T follicular helper cell (primary cell): ENCODE measurements at places on chromosomes 12 and 14.
A peak's percentile ranks its signal among the peaks of the same experiment; 100 is the strongest.

DNA sequence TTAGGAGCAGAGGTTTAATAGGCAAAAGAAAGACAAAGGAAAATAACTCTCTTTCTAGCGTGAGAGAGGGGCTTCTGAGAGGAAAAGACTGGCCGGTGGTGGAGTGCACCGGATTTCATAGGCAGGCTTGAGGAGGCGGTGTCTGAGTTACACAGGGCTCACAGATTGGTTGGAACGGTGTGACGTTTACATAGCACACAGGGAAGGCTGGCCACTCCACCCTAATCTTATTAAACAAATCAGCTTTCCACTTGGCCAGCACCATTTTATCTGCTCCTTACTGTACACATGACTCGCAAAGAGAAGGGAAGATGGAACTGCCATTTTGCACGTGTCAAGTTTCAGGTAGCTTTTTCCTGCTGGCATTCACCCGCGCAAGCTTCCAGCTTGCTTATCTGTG, 587.7 kb downstream of the RPL10L start:
- no peak for DNase-seq

DNA sequence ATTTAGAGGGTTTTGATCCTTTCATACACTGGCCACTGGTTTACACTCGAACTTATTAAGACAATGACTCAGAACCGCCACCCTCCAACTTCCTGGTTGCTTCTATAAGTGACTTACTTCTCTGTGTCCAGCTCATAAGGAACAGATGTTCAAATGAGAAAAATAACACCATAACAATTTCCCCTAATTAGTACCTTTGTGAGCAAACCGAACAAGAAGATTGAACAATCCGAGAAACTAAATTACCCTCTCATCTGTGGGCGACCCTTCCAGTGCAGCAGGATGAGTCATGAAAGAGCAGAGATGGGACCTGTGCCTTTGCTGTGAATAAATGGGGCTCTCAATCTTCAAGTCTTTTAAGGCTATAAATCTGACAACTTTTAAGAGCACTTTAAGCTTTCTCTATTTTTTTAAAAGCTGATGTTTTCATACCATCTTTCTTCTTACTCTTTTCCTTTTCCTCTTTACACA, 146.8 kb upstream of the RASSF8 start:
- no peak for DNase-seq

GRCh38 chr12:32419520-32419960, 20.2 kb downstream of the FGD4 start:
- DNase-seq: no peak

DNA sequence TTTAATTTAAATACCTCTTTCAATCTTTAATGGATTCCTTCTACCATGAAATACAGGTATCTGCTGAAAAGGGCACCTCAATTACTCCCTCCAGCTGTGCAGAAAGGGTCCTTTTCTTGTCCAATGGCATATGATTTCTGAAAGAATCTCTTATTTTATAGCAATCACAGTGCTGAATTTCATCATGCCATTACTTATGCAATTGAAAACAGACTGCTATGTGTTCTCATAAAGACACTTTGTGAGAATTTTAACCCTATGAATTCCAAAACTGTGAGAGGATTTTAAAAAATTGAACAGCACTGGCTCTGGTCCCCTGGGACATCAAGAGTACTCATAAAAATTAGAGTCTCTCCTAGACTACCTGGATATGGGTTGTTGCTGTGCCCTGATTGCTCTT, 45.9 kb upstream of the CNOT2 start:
- no peak for DNase-seq

DNA sequence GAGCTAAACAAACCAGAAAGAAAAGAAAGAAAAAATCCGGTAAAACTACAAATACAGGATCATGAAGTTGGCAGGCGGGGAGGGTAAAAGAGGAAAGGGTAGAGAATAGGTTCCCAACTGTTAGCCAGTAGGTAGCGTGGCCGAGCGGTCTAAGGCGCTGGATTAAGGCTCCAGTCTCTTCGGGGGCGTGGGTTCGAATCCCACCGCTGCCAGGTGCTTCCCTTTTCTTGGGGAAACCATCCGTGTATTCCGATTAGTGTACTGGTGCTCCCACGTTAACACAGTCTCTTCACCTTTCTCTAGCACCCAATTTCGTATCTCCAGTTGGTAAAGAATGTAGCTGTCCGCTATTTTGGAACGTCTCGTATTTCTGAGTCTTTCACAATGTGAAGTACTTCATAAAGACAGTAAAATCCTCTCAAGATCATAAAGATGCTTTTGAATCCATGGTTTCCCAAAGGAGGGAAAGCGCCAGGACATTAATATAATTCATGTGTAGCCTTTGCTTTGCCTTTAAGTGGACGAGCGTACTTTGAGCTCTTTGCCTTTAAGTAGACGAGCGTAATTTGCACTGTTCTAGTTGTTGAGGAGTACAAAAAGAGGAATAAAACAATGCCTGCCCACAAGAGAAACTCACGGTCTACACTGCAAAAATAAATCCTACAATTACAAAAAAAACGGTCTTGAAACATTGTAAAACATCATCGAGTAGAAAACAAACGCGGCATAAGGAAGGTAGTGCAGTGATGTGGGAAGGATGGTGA, 19.0 kb upstream of the RNASE12 start:
- peak; percentile 56 for DNase-seq

DNA sequence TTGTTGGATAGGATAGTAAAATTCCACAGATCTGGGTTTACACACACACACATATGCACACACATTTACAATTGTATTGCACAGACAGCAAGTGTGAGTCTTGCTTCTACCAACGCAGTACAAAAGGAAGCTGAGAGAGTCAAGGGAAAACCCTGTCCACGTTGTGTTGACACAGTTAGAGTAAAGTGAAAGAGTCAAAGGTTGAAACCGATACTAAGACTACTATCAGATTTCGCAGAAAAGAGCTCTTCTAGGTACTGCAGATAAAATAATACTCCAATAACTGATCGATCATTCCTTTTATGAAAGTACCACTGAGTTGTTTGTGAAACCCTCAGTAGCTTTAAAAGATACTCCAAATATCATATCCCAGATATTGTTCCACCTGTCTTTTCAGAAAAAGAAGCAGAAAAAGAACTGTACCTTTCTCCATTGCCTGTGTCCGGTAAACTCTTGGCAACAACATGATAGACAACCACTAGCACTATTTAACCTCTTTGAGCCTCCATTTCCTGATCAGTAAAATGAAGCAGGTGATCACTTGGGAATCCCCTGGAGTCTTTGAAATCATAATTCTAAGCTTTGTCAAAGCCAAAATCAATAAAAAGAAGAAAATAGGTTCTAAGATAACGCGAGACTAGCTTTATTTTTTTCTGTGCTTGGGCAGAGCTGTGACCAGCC, 224.6 kb upstream of the FOXN3 start:
- no peak for DNase-seq

- DNase-seq: no peak
These were observed 101.1 kb downstream of the BBS10 start for GRCh38 chr12:76247026-76247646.

- no peak for DNase-seq
These were observed 453.0 kb downstream of the ADAMTS20 start for GRCh38 chr12:43098766-43099550.
